HEK293T (cell line): ENCODE measurements at places on chromosomes 3 and 15.

DNA sequence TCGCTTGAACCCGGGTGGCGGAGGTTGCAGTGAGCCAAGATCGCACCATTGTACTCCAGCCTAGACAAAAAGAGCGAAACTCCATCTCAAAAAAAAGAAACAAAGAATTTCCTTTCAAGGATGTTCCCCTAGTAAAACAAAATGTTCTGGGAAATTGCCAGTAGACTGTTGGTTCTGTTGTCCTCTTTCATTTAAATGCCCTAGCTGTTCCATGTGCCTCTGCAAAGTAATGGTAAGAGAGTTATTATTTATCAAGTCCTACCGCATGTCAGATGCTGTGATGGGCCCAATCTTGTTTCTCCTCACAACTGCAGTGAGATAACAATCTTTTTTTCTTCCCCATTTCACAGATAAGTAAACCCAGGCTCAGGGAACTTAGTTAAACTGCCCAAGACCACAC, 254.3 kb upstream of the TPM1 start:
- no peak for DNase-seq

DNA sequence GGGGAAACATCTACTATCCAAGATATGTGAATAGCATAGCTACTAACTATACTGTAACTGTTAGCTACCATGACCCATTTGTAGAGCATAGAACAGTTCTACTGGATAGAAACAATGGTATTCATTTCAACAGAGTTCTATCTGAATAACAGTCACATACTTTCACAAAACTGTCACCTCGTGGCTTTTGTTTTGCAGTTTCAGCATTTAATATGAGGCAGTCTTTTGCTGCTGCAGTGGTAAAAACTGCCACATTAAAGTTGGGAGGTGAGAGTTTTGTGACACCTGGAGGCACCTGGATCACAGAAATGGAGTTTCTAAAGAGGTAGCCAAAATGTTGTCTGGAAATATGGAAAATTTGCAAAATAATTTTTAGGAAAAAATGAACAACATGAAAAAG, 578.0 kb downstream of the UNC13C start:
- no peak for DNase-seq

GRCh38 chr3:10619989-10620832, 114.8 kb upstream of the ATP2B2 start:
- no peak for DNase-seq

DNA sequence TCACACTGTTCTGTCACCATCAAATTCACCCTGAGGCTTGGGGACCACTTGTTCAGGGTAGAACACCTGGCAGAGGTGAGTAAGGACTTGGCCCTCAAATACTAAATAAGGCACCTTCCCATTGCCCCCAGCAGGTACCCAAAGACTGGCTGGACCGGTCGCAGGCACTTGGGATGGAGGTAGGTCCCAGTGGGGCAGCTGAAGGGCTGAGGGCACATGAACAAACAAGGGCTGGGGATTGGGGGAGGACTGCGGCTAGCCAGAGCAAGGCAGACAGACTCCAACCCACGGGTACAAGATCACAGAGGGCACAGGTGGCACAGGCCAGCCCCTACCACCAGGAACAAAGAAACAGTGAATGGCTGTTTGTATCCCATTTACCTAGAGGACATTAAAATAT, 1.9 kb downstream of the MRPS25 start:
- DNase-seq, result no peak
